Activated T-helper 17 cell treated with anti-CD3 and anti-CD28 coated beads, Interleukin-2, amount 50 U/mL, for 72 hours (primary cell): ENCODE measurements at places on chromosomes 7 and 10. TPM values are rescaled to one million over a fixed set of nuclear protein-coding genes. Genes with fewer than 3 reads are reported as not detected.
A peak's percentile ranks its signal among the peaks of the same experiment; 100 is the strongest.

DNA sequence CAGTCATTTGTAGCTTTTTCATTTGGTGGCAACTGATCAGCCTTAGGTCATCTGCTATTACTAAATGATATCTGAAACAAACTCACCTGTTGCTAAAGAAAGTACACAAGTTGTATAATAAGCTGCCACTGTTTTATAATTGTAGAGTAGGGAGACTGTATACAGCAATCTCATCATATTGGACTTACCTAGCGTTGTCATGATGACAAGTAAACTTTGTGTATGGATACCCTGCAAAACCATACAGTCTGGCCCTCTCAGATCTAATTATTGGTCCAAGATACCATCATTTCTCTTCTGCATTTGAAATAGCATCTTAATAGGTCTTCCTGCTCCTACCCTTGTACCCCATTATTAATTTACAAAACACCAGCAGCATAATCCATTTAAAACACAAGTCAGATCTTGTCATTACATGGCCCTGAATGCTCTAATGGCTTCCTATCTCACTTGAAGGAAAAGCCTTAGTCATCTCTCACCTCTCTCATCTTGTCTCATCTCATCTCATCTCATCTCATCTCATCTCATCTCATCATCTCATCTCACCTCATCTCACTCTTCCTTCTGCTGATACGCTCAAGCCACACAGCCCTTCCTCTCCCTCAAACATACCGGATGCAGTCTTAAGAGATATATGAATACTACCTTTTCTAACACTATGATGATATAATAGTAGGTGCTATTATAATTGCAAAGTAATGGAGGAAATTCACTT is 540.6 kb downstream of the MDFIC start:
- H3K4me1 ChIP-seq, result no peaks in the 10 kb centered on the region
- no peak overlapping the region for H3K4me3 ChIP-seq
- no peaks in the 10 kb centered on the region for H3K36me3 ChIP-seq
- H3K27me3 ChIP-seq, result peaks cover 6% of the 10 kb centered on the region
- ATAC-seq, result peak; percentile 46
- no peak overlapping the region for H3K27ac ChIP-seq

- H3K4me1 ChIP-seq, result peaks cover 5% of the 10 kb centered on the region
- H3K27ac ChIP-seq, result peak overlapping the region; percentile 59
- peak overlapping the region; percentile 86 for H3K4me3 ChIP-seq
- H3K27me3 ChIP-seq, result peaks cover 25% of the 10 kb centered on the region
- peak; percentile 93 for ATAC-seq
Observed at GRCh38 chr7:101308245-101309085, 13.1 kb downstream of the IFT22 start.

DNA sequence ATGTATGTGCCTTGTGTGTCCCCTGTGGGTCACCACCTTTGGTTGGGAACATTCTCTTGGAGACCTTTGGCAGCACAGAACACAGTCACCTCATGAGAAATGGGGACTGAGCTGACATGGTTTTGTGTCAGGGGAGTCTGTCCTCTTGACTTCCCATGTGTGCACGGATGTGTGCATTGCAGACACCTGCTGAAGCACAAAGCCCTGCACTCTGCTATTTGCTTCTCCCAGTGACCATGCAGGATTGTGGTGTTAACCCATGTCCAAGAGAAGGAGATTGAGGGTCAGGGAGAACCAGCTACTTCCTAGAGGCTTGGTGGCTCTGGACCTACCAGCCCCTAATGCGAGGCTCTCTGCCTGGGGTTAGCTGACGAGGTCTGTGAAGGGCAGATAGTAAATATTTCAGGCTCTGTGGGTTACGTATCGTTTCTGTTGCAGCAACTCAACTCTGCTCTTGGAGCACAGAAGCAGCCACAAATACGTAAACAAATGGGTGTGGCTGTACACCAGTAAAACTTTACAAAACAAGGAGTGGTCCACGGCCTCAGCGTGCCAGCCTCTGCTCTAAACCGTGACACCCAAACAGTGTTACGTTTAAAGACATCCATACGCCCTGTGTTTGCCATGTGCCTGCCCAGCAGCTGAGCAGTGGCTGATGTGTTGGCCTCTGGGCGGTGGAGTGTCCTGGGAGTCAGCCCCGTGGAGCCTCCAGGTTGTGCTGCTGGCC is 51.7 kb downstream of the ADCY1 start:
- no peak overlapping the region for H3K27ac ChIP-seq
- no peak for ATAC-seq
- no peaks in the 10 kb centered on the region for H3K4me1 ChIP-seq
- no peaks in the 10 kb centered on the region for H3K36me3 ChIP-seq

GRCh38 chr7:15104411-15105092 is 202.0 kb upstream of the DGKB start:
- no peak overlapping the region for H3K4me3 ChIP-seq
- no peaks in the 10 kb centered on the region for H3K36me3 ChIP-seq
- H3K27me3 ChIP-seq, result no peaks in the 10 kb centered on the region
- no peak for ATAC-seq
- H3K27ac ChIP-seq, result no peak overlapping the region
- no peaks in the 10 kb centered on the region for H3K4me1 ChIP-seq

- peak overlapping the region; percentile 89 for H3K27ac ChIP-seq
- H3K4me1 ChIP-seq, result peaks cover 16% of the 10 kb centered on the region
Observed at GRCh38 chr10:118754229-118754555, 578 bp downstream of the CACUL1 start.

DNA sequence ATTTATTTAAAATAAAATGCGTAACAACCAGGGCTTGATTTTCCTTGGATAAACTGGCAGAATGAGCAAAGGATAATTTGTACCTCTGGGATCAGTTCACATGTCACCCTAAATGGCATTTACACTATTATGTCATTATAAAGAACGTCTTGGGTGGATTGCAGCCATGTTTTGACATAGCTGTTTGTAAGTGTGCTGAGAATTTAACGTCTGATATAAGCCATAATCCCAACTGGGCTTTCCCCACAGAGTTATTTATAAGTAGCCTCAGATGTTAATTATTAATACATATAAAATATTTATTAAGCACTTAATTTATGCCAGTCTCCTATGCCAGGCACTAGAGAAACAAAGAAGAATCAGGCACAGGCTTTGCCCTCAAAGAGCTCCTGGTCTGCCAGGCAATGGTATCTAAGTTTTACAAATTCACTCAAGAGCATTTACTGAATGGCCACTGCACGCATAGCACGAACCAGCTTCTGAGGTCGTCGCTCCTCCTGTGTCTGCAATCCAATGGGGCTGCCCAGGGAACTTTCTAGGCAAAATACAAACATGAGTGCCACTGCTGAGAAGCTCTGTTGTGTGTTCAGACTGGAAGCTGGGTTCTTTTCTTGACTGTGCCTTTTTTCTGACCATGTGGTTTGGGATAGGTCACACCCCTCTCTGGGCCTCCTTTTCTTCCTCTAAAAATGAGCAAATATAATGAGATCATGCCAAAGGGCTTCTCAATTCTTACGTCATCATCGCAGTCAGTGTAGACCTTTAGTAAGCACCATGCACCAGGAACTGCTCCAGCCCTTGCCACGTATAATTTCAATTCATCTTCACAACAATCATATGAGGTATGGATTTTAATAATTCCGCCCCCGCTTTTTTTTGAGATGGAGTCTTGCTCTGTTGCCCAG is 11.3 kb upstream of the CTBP2 start:
- no peaks in the 10 kb centered on the region for H3K36me3 ChIP-seq
- H3K27me3 ChIP-seq, result peaks cover 19% of the 10 kb centered on the region

DNA sequence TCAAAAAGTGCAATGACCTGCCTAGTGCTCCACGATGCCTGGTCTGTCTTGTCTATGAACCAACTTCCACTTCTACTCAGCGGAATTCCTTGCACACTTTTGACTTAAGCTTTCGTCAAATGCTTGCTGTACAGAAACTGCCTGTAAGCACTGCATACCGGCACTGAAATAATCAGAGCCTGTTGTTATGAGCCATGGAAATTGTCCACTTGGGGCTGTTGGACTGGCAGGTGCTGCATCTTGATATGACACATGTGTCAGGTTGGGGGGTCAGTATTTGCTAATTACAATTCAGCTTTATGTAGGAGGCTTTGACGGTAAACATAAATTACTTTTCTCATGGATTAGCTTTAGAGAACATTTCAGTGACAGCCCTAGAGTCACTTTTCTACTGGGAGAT is 32.0 kb upstream of the KLF6 start:
- H3K27me3 ChIP-seq, result no peaks in the 10 kb centered on the region
- ATAC-seq, result no peak
- no peaks in the 10 kb centered on the region for H3K36me3 ChIP-seq
- no peak overlapping the region for H3K4me3 ChIP-seq
- H3K4me1 ChIP-seq, result peaks cover 16% of the 10 kb centered on the region

- H3K27me3 ChIP-seq, result peaks cover 13% of the 10 kb centered on the region
- H3K27ac ChIP-seq, result no peak overlapping the region
- no peak overlapping the region for H3K4me3 ChIP-seq
- no peak for ATAC-seq
- no peaks in the 10 kb centered on the region for H3K36me3 ChIP-seq
Observed at GRCh38 chr7:144001543-144001942, 1.4 kb downstream of the OR6B1 start.

- no peak overlapping the region for H3K4me3 ChIP-seq
- no peak overlapping the region for H3K27ac ChIP-seq
- H3K36me3 ChIP-seq, result no peaks in the 10 kb centered on the region
Observed at GRCh38 chr10:4704034-4704545, 121.9 kb upstream of the AKR1E2 start.

GRCh38 chr7:23021596-23021995 is 7.7 kb upstream of the HYCC1 start:
- no peaks in the 10 kb centered on the region for H3K36me3 ChIP-seq
- peak overlapping the region; percentile 81 for H3K27ac ChIP-seq
- H3K27me3 ChIP-seq, result peaks cover 6% of the 10 kb centered on the region

GRCh38 chr10:71970869-71971268 is 6.7 kb downstream of the CHST3 start:
- H3K27me3 ChIP-seq, result peaks cover 8% of the 10 kb centered on the region
- no peaks in the 10 kb centered on the region for H3K36me3 ChIP-seq
- no peak overlapping the region for H3K4me3 ChIP-seq
- no peak overlapping the region for H3K27ac ChIP-seq
- no peak for ATAC-seq
- H3K4me1 ChIP-seq, result peaks cover 12% of the 10 kb centered on the region

DNA sequence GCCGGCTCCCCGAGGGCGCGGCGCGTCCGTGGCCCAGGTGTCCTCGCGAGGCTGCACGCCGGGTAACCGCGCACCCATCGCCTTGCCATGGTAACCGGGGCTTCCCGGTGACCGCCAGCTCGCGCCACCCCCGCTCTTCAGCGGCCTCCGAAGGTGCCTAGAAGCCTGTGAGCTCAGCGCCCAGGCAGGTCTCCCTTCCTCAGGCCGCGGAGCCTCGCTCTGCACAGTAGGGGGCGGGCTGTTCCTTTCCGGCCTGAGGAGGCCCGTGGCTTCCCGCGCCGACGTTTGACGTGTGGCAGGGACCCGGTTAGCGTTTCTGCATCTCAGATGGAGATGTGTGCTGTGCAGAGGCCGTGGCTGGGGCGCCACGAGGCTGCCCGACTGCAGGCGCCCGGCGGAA is 117.1 kb downstream of the DYNC2I1 start:
- H3K27ac ChIP-seq, result no peak overlapping the region
- peaks cover 19% of the 10 kb centered on the region for H3K4me1 ChIP-seq
- no peak overlapping the region for H3K4me3 ChIP-seq
- peak; percentile 25 for ATAC-seq

- no peaks in the 10 kb centered on the region for H3K4me1 ChIP-seq
- peaks cover 22% of the 10 kb centered on the region for H3K27me3 ChIP-seq
- no peaks in the 10 kb centered on the region for H3K36me3 ChIP-seq
- H3K27ac ChIP-seq, result no peak overlapping the region
Observed at GRCh38 chr10:91391920-91392319, 18.2 kb upstream of the HECTD2 start.

- no peaks in the 10 kb centered on the region for H3K27me3 ChIP-seq
- ATAC-seq, result no peak
- peak overlapping the region; percentile 53 for H3K4me3 ChIP-seq
- H3K27ac ChIP-seq, result peak overlapping the region; percentile 82
- peaks cover 11% of the 10 kb centered on the region for H3K36me3 ChIP-seq
- peaks cover 31% of the 10 kb centered on the region for H3K4me1 ChIP-seq
Observed at GRCh38 chr7:2771274-2771731, 72.8 kb downstream of the GNA12 start.

- no peak overlapping the region for H3K27ac ChIP-seq
- H3K36me3 ChIP-seq, result no peaks in the 10 kb centered on the region
- no peak for ATAC-seq
- peaks cover 5% of the 10 kb centered on the region for H3K4me1 ChIP-seq
- no peaks in the 10 kb centered on the region for H3K27me3 ChIP-seq
Observed at GRCh38 chr10:75103881-75104686, 7.4 kb upstream of the SAMD8 start.

DNA sequence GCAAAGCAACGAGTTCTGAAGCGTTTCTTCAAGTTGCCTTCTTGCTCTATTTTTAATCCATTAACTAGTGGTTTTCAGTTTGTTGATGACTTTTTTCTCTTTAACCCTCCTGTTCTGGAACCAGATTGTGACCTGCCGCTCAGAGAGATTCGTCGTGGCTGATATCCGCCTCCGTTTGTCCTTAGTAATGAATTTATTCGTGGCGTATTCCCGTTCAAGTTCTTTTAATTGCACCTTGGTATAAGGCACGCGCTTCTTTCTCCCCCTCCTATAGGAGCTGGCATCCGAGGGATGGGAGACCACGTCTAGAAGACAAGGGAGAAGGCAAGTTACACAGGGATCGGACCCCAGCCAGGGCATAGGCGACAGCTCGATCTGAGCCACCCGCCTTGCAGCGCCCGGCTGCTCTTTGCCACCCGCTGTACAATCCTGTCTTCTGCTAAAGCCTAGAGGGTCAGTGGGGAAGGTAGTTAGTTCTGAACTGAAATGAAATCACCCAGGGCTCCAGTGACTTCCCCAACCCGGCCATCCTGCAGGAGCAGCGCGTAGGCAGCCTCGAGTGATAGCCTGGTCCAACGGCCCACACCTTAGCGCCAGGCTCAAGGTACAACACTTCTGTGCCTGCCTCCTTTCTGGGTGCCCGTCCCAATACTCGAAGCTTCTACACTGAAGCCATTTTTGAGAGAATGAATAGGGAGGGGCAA is 1.6 kb downstream of the HOXA13 start:
- no peak for ATAC-seq
- peaks cover 15% of the 10 kb centered on the region for H3K4me1 ChIP-seq
- H3K36me3 ChIP-seq, result peaks cover 6% of the 10 kb centered on the region
- H3K27me3 ChIP-seq, result peaks cover 77% of the 10 kb centered on the region

DNA sequence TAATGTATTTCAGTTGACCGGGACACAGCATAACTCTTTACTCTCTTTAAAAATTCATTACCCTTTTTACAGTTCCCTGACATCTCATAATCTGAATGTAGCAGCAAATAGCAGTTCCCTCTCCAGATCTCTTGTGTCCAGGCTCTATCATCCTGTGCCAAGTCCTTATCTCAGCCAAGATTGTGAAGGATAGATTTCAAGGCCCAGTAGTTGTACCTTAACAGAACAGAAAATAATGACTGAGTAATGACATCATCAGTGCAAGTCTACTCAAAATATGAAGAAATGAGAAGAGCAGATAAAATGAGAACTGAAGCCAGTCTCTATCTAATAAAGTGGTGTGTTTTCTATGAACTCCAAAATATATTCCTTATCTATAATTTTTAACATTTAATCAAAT is 92.6 kb downstream of the TFEC start:
- H3K4me1 ChIP-seq, result no peaks in the 10 kb centered on the region
- no peaks in the 10 kb centered on the region for H3K27me3 ChIP-seq
- no peak overlapping the region for H3K4me3 ChIP-seq
- no peak overlapping the region for H3K27ac ChIP-seq
- no peaks in the 10 kb centered on the region for H3K36me3 ChIP-seq
- ATAC-seq, result no peak

The TUBAL3 gene
- total RNA-seq, result not detected

The PRKCQ gene
- total RNA-seq, result 37.8 TPM

The TMEM270 gene
- total RNA-seq, result not detected

The PLXDC2 gene
- total RNA-seq, result not detected

The SUN3 gene
- total RNA-seq, result not detected

The C10orf143 gene
- total RNA-seq, result 2.0 TPM

The MCMBP gene
- 98.8 TPM for total RNA-seq

The RHEB gene
- 55.5 TPM for total RNA-seq

The ANKRD7 gene
- 0.90 TPM for total RNA-seq
